Activated T-helper 2 cell treated with anti-CD3 and anti-CD28 coated beads, Interferon-gamma antibody, Interleukin-2, Interleukin-4, amounts not matched to agents 10 μg/mL and 5 μg/mL and 100 μg/mL, durations not matched to agents 14 hours and 24 hours and 36 hours (primary cell): ENCODE measurements at places on chromosomes 2 and 18. TPM values are rescaled to one million over a fixed set of nuclear protein-coding genes. Genes with fewer than 3 reads are reported as not detected.

Gene HOXD10
- not detected in 2 replicates for total RNA-seq

Gene CRYBA2
- total RNA-seq, result not detected in 2 replicates

Gene MC2R
- total RNA-seq, result not detected in 2 replicates

GRCh38 chr18:79964330-79965118, at the start of gene HSBP1L1:
HSBP1L1 (plus strand) TSS chr18:79964643; CDS start chr18:79964736, 93 bp downstream.
- peaks cover 7% of the 10 kb centered on the region for H3K36me3 ChIP-seq
- peaks cover 40% of the 10 kb centered on the region for H3K4me1 ChIP-seq
- H3K27me3 ChIP-seq, result no peaks in the 10 kb centered on the region
- H3K4me3 ChIP-seq, result peak within 1 kb of the TSS; percentile 76
- H3K27ac ChIP-seq, result peak within 1 kb of the TSS; percentile 75

GRCh38 chr2:26696351-26696816, 3.9 kb downstream of the KCNK3 start:
- H3K36me3 ChIP-seq, result no peaks in the 10 kb centered on the region
- H3K4me1 ChIP-seq, result no peaks in the 10 kb centered on the region
- H3K27me3 ChIP-seq, result peaks cover 25% of the 10 kb centered on the region
- no peak overlapping the region for H3K27ac ChIP-seq
